ENCODE measurements at places on chromosomes 12 and 14. TPM values are rescaled to one million over a fixed set of nuclear protein-coding genes. Genes with fewer than 3 reads are reported as not detected.

C12orf54 gene
- not detected for total RNA-seq

CFAP251 gene
- total RNA-seq, result 11.2 TPM

PUS1 gene
- total RNA-seq, result 14.7 TPM

CD27 gene
- total RNA-seq, result 0.12 TPM

PMEL gene
- 3.2 TPM for total RNA-seq

CPNE8 gene
- 11.2 TPM for total RNA-seq

CKAP4 gene
- total RNA-seq, result 64.9 TPM

CALM1 gene
- total RNA-seq, result 305 TPM

INHBC gene
- total RNA-seq, result 0.41 TPM

GLS2 gene
- total RNA-seq, result 2.2 TPM

DACT1 gene
- 38.0 TPM for total RNA-seq

CCDC197 gene
- 0.23 TPM for total RNA-seq

VDR gene
- total RNA-seq, result 2.7 TPM

ALG10B gene
- 16.8 TPM for total RNA-seq

TSHR gene
- 0.29 TPM for total RNA-seq

NAA25 gene
- total RNA-seq, result 24.2 TPM
